ENCODE measurements at places on chromosomes 2 and 18. TPM values are rescaled to one million over a fixed set of nuclear protein-coding genes. Genes with fewer than 3 reads are reported as not detected.

GRCh38 chr2:102979429-102979828 is 217.6 kb downstream of the TMEM182 start:
- no peak for DNase-seq

OTOS gene
- total RNA-seq = not detected

DNA sequence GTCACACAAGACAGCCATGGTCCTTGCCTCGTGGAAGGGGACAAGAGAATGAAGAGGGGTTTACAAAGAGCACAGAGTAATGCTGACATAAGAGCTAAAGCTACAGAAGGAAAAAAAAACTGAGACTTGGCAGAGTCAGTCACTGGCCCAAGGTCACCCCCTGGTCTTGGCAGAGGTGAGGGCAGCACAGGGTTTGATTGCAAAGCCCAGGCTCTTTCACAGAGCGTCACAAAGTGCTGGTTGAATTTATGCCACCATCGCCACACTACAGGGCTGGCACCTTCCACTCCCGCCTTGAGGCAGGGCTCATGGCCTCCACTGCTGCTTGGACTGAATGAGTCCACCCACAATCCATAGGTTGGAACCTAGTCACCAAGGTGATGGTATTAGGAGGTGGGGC is 190.2 kb downstream of the INHBB start:
- DNase-seq = no peak

DNA sequence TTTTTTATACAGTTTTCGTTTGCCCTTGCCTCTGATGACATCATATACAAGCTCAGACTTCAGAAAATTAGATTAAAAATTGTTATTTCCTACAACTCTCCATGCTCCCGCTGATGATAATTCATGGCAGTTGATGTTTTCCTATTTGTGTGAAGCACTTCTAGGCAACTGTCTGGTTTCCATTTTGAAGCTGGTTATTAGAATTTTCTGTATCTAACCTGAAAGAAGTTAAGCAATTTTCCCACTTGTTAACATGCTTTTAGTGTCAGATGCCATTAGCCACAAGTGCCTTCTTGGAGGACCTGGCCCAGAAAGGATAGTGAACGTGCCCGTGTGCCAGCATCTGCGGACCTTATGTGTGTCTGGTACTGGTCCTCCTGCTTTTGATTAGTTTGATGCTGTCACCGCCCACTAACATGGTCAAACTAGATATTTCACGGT is 347.6 kb upstream of the RAB12 start:
- no peak for DNase-seq

DNA sequence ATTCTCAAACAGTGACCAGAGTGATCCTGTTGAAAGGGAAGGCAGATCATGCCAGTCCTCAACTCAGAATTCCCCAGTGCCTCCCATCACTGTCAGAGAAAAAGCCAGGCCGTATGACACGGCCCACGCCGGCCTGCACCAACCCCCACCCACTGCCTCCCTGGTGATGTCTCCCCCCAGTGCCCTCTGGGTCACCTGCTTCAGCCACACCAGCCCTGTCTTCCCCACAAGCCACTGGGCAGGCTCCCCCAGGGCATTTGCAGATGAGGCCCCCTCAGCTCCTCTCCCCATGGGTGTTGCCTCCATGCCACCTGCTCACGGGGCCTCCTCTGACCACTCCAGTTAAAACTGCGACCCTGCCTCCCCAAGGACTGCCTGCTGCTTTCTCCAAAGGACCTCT is 169.8 kb downstream of the SH3RF3 start:
- no peak for DNase-seq

DNA sequence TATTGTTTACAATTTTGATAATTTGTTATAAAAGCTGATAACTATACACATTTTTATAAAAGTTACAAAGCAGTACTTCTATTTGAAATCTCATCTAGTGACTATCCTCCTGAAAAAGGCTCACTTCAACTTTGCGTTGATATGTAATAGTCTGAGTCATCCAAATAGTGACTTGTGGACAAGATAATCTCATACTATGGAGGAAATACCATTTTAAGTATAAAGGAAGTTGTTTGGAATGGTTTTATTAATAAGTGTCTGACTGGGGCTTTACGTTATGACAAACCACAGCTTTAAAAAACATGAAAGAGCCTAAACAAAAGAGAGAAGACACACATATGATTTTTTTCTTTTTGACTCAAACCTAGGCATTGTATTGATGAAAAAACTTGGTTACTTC is 272.3 kb upstream of the COL3A1 start:
- peak; percentile 82 for DNase-seq

C2orf80 gene
- not detected for total RNA-seq
